ENCODE measurements at places on chromosomes 16 and 17.

DNA sequence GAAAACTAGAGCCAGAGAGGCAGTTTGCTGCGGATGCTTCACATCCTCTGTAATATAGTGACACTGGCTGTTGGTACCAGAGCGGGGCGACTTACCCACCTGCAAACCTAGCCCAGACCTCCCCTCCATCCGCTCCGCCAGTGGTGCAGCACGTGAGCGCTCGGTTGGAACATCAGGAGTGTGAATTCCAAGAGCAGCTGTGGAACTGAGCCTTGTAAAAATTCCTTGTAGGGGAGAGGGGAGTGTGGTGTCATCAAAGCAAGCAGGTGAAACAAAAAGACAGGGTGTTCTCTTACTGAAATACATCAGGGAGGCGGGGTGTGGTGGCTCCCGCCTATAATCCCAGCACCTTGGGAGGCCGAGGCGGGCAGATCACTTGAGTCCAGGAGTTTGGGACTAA is 51.3 kb downstream of the CCDC42 start:
- DNase-seq, result no peak

GRCh38 chr16:82732461-82732860 is 105.7 kb downstream of the CDH13 start:
- DNase-seq, result no peak

DNA sequence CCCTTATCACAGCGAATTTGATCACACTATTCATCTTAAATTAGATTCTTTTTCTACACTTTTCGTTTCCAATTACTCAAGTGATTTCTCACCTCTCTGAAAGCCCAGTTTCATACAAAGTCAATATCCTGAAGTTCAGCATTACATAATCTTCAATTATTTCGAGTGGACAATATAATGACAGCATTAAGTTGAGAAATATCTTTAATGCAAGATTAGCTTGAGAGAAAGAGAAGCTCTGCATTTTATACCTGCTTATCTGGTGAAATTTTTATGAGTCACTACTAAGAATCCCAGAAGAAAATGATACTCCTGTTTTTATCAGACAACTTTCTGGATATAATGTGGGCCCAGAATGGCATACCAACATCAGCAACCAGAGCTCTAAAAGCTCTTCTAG is 509.6 kb downstream of the KCNJ2 start:
- no peak for DNase-seq

DNA sequence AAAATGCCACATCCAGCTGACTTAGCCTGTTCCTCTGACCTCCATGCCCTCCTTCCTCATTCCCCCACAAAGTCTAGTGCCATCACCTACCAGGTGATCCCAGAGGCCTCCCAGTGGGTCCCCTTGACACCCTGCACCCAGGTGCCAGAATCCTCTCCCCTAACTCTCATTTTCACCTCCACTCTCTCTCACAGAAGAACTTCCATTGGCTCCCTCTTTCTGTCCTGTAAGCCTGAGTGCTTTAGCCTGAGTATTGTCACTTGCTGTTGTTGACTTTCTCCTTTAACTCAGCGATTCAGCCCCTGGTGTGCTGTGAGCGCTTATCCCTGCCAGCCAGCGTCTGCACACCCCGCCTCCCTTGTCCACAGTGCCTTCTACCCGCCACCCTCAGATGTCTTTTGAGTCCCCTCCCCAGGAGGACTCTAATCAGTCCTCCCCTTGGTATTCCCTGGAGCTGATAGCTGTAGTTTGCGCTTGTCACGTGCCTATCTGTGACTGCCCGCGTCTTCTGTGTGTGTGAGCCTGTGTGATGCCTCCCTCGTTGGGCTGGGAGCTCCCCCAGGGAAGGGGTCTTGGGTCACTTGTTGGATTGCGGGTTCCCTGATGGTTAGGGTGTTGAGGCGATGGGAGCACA is 31.9 kb downstream of the ARHGAP23 start:
- DNase-seq, result no peak

DNA sequence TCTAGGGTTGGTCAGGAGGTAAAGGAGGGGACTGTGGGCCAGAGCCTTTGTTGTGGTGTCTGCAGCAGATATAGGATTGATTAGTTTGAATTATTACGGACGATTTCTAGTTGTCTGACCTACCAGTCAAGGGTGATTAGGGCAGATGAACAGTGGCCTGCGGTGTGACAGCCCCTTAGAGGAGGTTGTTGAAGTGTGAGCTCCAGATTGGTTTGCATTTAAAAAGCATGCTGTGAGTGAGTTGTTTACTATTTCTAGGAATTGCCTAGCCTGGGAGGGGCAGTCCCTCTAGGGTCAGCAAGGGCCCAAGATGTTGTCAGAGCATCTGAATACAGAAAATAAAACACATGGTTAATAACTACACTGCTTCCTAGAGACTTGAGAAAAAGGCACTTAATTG is 108.8 kb downstream of the ARHGAP44 start:
- no peak for DNase-seq

- DNase-seq, result no peak
These were observed 5.7 kb downstream of the CFAP119 start for GRCh38 chr16:30755955-30756780.

GRCh38 chr17:33667052-33667509 is 374.0 kb upstream of the ASIC2 start:
- DNase-seq, result no peak

DNA sequence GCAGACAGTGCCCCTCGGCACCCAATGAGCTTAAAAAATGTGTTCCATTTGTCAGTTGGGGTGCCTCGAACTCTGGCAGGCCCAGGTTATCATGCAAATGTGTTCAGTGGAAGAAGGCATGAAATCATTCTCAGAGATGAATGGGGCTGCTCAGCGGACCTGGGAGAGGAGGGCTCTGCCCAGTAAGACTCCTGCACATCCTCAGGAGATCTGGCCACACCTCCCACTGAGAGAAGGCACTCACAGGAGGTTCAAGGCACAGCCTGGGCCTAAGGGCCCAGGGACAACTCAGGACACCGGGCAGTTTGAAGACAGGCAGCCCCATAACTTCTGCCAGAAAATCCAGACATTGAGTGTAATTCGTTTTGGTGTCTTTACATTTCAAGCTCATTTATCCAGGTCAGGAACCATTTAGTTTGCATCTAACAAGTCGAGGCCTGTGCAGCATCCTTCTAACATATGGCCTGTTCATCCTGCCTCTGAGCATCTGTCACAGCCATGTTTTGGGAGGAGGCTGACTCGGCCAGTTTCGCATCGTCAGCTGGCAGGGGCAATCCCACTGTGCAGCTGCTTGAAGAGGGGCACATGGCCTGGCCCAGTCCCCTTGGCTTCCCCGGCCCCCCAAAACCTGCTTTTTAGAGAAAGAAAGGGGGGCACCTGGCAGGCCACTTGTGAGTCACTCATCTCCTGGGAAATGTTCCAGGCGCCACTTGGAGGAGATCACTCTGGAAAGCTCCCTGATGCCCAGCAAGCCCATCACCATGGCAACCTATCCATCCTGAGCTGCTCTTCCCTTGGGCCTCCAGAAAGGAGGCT is 31.2 kb upstream of the BCAR1 start:
- DNase-seq, result no peak

- no peak for DNase-seq
These were observed 540 bp downstream of the PPP4C start for GRCh38 chr16:30076276-30076791.

- no peak for DNase-seq
These were observed 56.3 kb downstream of the ABCC6 start for GRCh38 chr16:16166949-16167348.

- DNase-seq, result no peak
These were observed 2.6 kb downstream of the PPP1R9B start for GRCh38 chr17:50147841-50148225.

DNA sequence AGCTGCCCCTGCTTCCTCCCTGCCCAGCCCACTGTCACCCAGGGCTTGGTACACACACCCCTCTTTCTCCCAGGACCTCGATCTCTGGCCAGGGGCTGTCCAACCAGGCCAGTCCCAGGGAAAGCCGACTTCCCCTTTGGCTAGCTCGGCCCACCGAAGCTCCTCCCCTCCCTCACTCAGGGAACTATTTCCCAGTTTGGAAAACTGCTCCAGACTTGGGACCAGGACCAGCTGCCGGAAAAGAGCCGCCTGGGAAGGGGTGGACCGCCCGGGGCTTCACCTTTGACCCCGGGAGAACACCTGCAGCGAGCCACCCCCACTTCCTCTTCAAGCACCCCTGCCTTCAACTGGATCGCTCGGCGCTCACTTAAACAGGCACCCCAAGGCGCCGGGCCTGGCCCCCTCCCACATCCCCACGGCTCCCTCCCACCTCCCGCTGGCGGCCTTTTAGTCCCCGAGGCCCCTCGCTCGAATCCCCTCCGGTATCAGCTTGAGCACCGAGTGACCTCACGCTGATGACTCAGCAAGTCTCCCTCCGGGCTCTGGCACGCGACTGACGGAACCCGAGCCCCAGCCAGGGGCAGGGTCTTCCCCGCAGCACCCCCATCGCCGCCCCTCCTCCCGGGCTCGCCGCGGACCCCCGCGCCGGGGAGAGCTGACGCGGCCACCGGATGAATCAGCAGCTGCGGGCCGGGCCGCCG is 934 bp downstream of the MAFG start:
- peak; percentile 17 for DNase-seq

All from hippocampal formation (tissue), 2 donors.